ENCODE measurements at places on chromosomes 1 and 21. TPM values are rescaled to one million over a fixed set of nuclear protein-coding genes. Genes with fewer than 3 reads are reported as not detected.
A peak's percentile ranks its signal among the peaks of the same experiment; 100 is the strongest.

- H3K4me3 ChIP-seq: no peak overlapping the region
- H3K27ac ChIP-seq: peak overlapping the region; percentile 17
- DNase-seq: no peak
- H3K36me3 ChIP-seq: no peaks in the 10 kb centered on the region
- peaks cover 28% of the 10 kb centered on the region for H3K4me1 ChIP-seq
- H3K27me3 ChIP-seq: no peaks in the 10 kb centered on the region
Measured at GRCh38 chr1:24477309-24477708, 25.3 kb upstream of the RCAN3 start.

GRCh38 chr1:211739671-211740411 lies 64.4 kb upstream of the NEK2 start:
- H3K4me1 ChIP-seq: peaks cover 14% of the 10 kb centered on the region
- no peaks in the 10 kb centered on the region for H3K27me3 ChIP-seq
- H3K27ac ChIP-seq: no peak overlapping the region
- DNase-seq: no peak

The TNNI3K gene
- 0.07 TPM for total RNA-seq

The CLCN6 gene
- total RNA-seq: 22.3 TPM

The HSD3B1 gene
- not detected for total RNA-seq

Data from WTC11 (cell line).